ENCODE measurements at places on chromosomes 3 and 15.

DNA sequence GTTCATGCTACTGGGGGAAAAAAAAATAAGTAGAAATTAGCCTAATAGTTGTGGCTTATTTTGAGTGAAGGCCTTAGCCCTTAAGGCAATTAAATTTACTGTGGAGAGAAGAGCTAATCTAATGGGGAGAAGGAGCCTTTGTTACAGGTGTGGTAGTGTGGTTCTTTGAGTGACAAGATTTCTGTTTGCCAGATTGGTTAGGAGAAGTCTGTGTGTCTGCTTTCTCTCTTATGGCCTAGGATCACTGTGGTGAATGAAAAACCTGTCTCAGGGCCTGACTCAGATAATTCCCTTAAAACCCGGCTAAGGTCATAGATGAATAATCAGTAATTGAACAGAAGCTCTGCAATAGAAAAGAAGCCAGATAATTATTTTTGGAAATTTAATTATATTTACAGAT, 27.0 kb downstream of the OPA1 start:
- DNase-seq = no peak

DNA sequence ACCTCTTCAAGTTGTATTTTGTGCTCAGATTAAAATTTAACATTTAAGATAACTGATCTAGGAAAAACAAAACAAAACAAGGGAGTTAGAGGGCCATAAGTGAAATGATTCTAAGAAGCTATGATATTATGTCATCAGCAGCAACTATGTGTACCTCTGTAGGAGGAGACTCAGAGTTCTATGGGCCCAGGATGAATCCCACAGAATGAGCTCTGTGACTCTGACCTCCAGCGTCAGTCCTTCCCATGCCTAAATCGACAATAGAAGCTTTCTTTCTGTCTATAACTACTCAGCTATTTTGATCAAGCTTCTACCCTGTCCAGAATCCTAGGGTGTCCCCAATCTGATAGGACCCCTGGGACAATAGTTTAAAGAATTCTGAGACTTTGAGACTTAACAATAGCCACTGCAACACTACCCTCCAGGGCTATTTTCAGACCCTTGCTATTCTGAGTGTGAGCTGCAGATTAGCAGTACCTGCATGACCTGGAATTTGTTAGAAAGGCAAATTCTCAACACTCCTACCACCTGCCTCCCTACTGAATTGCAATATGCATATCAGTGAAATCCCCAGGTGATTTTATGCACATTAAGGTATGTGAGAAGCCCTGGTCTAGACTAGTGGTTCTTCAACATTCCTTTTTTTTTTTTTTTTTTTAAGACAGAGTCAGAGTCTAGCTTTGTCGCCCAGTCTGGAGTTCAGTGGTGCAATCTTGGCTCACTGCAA, 66.7 kb downstream of the ARHGAP31 start:
- no peak for DNase-seq

DNA sequence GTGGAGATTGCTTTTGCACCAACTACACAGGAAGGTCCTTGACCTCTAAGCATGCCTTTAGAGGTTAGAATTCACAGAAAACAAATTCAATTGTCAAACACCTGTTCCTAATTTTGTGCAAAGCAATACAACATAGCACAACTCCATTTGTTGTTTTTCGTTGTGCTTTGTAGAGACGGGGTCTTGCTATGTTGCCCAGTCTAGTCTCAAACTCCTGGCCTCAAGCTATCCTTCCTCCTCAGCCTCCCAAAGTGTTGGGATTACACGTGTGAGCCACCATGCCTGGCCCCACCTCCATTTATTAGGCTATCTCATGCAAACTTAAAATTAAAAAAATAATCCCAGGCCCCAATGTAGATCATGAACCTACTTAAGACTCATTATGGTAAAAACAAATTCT, 6.0 kb downstream of the NCBP2 start:
- DNase-seq = no peak

GRCh38 chr3:127216415-127217261, 23.7 kb downstream of the PRR23E start:
- DNase-seq = no peak

- no peak for DNase-seq
These were observed 23.2 kb downstream of the DCP1A start for GRCh38 chr3:53324105-53324504.

DNA sequence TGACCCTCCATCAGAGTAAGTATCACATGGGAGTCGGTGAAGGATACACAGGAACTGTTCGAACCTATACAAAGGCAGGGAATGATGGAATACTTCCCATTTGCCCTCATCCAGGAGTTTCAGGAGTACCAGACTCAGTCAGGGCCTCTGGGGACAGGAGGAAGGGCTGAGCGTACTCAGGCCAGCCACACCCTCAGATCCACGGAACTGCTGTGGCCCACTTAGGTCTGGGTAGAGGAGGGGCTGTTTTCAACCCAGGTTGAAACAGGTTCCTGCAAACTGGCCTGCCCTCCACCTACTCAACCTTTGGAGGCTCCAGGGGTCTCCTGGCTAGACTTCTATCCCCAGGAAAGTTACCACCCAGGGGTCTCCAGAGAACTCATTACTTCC, 6.7 kb upstream of the IGDCC3 start:
- no peak for DNase-seq

- DNase-seq = no peak
These were observed 54.8 kb upstream of the DLG1 start for GRCh38 chr3:197353001-197353866.

GRCh38 chr3:195106418-195106906, 164.5 kb downstream of the XXYLT1 start:
- peak; percentile 63 for DNase-seq

- DNase-seq = no peak
These were observed 481.5 kb downstream of the LPP start for GRCh38 chr3:188635258-188636042.

DNA sequence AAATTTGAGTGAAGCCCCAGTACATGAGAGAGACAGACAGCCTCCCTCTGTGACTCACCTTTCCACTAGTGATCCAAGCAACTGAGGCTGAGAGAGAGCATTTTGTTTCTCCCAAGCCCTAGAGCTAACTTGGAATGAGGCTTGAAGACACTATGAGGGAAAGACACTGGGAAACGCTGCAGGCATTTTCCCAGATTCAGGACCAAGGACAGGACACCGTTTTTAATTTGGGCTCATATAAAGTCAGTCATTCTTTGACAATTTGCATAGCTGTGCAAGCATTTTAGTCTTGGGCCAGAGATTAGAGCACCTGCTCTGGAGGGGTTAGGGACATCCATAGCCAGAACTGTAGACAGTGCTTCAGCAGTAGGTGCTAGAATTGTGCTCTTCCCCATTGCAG, 249.0 kb downstream of the AGBL1 start:
- DNase-seq = no peak

DNA sequence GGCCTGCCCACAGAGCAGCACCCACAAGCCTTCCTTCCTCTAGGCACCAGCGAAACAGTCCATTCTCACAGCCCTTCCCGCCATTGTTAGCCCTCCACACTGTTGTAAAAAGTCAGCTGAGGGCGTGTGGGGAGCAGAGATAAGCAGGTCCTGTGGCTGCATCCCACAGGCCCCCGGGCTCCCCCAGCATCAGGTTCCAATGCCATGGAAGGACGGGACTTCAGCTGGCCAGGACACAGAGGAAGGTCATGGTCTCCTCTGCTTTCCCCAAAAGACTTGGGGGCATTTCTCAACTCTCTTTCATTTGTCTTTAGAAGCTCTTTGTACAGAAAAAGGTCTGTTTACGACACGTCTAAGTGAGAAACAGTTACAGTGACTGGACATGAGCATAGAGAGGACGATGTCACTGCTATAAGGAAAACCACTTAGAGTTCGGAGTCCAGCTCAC, 85.2 kb upstream of the HERC1 start:
- DNase-seq = no peak

DNA sequence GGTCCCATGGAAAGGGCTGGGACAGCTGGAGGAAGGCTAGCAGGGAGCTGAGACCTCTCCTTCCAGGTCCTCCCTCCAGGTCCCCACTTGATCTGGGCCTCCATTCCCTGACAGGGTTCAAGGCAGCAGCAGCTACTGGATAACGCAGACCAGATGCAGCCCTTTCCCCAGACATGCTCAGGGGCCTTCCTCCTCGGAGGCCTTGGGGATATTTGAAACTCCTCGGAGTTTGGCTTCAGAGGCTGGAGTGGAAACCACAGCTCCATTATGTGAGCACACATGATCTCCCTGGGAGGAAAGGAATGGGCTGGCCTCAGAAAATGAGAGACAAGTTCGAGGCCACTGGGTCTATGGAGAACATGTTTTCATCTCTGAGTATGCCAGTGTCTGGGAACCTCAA, 119.3 kb downstream of the SMAD6 start:
- DNase-seq = no peak

DNA sequence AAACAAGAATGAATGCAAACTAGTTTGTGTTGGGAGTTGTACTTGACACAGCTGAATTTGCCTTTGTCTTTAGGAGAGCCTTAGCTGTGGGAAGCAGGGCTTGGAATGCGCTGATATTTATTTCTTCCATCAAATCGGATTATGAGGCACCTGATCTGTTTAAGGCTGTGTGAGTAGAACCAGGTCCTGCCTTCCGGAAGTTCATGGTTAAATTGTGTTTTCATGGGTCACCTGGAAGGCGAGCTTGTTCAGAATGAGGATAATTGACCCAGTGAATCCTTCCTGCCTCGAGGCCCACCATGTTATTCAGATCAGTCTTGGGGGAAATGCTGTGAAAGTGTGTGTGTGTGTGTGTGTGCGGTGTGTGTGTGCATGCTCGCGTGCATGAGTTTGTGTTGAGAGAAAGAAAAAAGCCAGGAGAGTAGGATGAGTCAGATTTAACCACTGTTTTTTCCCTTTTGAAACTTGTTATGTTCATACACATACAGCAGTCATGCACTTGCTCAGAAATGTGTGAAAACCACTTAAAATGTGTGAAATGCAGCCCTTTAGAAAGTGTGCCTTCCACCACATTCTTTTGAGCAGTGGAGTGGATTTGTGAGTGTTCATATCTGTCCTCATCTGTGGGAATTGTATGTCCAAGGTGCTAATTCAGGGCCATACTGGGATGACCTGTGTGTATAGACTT, 36.7 kb downstream of the SMAD3 start:
- DNase-seq = no peak

GRCh38 chr3:179672918-179673317, 20.1 kb downstream of the USP13 start:
- DNase-seq = no peak

DNA sequence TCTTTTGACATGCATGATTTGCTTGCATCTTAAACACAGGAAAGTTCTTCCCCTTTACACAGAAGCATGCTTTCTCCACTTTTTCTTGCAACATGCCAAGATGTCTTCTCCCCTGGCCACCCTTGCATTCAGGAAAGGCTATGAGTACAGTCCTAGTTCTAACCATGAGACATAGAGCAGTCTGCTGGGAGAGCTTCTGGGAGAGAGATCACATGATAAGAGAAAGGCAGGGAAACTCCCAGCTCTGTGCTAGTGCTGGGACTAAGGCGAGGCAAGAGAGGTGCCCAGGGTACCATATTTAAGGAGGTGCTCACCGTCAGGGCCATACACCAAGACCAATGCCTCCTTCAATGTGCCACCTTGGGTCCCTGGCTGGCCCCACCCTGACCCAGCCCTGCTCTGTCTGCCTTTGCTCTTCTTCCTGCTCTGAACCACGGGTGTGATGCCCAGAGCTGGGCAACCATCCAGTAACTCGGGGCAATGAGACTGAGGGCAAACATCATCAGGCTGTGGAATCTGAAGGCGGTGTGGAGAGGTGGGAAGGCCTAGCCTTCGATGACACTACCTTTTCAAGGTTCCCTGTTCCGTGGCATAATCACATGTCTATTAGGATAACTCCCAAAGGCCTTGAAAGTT, 77.4 kb upstream of the PRR20G start:
- no peak for DNase-seq

- DNase-seq = no peak
These were observed 177.6 kb upstream of the SETMAR start for GRCh38 chr3:4125576-4125975.

GRCh38 chr15:77436822-77437221, 16.1 kb downstream of the HMG20A start:
- DNase-seq = no peak

DNA sequence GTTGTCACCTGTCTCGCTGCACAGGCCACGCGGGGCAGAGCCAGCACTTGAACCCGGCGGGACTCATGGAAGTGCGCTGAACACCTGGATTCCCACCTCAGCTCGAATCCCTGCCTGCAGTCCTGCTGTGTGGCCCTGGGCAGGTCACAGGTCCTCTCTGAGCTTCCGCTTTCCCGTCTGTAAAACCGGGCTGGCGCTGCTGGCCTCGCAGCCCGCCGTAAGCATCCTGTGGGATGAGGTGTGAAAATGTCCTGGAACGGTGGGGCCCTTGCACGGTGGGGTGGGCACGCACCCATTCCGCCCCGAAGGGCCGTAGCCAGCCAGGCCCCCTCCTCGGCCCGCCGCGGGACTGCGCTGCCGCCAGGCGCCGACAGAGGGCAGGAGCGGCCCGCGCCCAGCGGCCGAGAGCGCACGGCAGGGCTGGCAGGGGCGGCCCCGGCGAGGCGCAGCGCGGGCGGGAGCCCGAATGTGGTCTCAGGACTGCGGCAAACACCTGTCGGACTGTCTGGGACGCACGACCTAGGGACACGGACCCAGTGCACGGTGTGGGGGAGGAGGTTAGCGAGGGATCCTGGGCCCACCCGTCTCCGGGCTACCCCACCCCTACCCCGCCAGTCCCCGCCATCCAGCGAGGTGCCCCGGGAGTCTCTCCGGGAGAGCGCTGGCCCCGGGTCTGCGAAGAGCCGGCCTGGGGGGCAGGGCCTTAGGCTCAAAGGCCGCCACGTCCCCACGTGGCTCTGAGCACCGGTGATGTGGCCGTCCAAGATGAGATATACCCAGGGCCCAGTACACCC, 40.4 kb downstream of the DNAJB8 start:
- peak; percentile 53 for DNase-seq
